T-cell (primary cell): ENCODE measurements at places on chromosomes 11 and 22. TPM values are rescaled to one million over a fixed set of nuclear protein-coding genes. Genes with fewer than 3 reads are reported as not detected.

Gene C11orf91
- total RNA-seq = not detected

Gene SMIM35
- total RNA-seq = 1.0 TPM

Gene FERMT3
- 130 TPM for total RNA-seq

Gene C11orf16
- total RNA-seq = not detected

Gene BRSK2
- total RNA-seq = 1.5 TPM

Gene SCN2B
- total RNA-seq = not detected

Gene FXYD2
- 11.2 TPM for total RNA-seq

Gene OR8G1
- total RNA-seq = not detected

Gene CCDC87
- 0.10 TPM for total RNA-seq

Gene USP2
- 0.20 TPM for total RNA-seq

Gene NLRX1
- 12.8 TPM for total RNA-seq

- H3K27me3 ChIP-seq = no peaks in the 10 kb centered on the region
- DNase-seq = no peak
- H3K36me3 ChIP-seq = no peaks in the 10 kb centered on the region
Observed at GRCh38 chr11:93857413-93858120, 7.1 kb upstream of the VSTM5 start.

DNA sequence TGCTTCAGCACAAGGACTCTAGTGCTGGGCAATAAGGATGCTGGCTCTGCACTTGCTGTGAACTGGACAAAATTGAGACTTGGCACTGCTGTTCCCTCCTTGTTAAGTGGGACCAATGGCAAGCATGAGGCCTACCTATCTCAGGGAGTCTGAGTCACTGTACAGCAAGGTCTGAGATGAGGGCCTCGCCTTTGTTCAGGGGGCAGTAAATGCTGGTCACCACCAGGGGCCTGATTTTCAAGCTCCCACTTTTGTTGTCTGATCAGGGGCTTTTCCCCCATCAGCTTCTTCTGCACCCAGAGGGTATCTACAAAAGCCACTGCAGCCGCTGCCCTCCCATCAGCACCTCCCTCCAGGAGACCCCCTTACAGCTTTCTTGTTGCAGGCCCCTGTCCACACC, 22.8 kb downstream of the DHCR7 start:
- no peak overlapping the region for H3K27ac ChIP-seq
- no peak overlapping the region for H3K4me3 ChIP-seq
- no peaks in the 10 kb centered on the region for H3K4me1 ChIP-seq
- H3K27me3 ChIP-seq = peaks cover 8% of the 10 kb centered on the region

GRCh38 chr22:48574776-48575617, 1252.7 kb downstream of the BRD1 start:
- H3K27ac ChIP-seq = no peak overlapping the region
- H3K27me3 ChIP-seq = peaks cover 36% of the 10 kb centered on the region
- H3K36me3 ChIP-seq = no peaks in the 10 kb centered on the region
- H3K4me1 ChIP-seq = no peaks in the 10 kb centered on the region
- no peak overlapping the region for H3K4me3 ChIP-seq

DNA sequence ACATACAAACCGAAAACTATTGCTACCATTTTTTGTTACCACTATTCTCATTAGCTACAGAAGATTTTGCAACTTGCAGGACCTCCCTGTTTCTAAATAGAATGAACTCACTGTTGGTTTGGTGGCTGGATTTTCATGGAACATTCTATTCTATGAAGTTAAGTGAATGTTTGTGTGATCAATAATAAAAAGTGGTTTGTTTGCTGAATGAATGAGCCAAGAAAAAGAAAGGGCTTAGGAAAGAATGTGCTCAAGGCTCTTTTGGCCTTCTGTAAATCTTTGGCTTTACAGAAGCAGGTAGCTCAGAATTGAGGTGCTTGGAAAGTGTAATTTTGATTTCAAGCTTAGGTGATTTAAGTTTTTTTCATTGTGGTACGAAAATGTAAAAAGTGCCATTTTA, 5.9 kb upstream of the SCGB1D2 start:
- H3K4me3 ChIP-seq = no peak overlapping the region
- H3K27me3 ChIP-seq = peaks cover 13% of the 10 kb centered on the region
- no peak for DNase-seq
- H3K4me1 ChIP-seq = no peaks in the 10 kb centered on the region

DNA sequence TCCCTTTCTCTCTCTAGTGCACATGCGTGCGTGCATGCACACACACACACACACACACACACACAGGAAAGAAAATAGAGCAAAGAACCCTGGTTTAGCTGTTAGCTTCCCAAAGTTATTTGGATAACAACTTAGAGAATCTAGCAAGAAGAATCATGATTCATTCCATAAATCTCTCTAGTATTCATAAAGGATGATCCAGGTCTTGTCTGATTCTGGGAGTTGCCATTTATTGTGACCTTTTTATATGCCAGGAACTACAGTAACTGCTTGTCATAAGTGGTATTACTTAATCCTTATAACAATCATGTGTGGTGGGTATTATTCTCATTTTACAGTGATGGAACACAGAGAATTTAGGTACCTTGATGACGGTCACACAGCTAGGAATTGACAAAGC, 141.5 kb upstream of the MTMR2 start:
- H3K27me3 ChIP-seq = no peaks in the 10 kb centered on the region
- DNase-seq = no peak
- H3K4me1 ChIP-seq = peaks cover 9% of the 10 kb centered on the region
- no peak overlapping the region for H3K4me3 ChIP-seq

- no peaks in the 10 kb centered on the region for H3K4me1 ChIP-seq
- H3K27ac ChIP-seq = no peak overlapping the region
- peaks cover 8% of the 10 kb centered on the region for H3K36me3 ChIP-seq
- no peak overlapping the region for H3K4me3 ChIP-seq
- no peak for DNase-seq
Observed at GRCh38 chr22:47067321-47067890, 305.0 kb downstream of the TBC1D22A start.

DNA sequence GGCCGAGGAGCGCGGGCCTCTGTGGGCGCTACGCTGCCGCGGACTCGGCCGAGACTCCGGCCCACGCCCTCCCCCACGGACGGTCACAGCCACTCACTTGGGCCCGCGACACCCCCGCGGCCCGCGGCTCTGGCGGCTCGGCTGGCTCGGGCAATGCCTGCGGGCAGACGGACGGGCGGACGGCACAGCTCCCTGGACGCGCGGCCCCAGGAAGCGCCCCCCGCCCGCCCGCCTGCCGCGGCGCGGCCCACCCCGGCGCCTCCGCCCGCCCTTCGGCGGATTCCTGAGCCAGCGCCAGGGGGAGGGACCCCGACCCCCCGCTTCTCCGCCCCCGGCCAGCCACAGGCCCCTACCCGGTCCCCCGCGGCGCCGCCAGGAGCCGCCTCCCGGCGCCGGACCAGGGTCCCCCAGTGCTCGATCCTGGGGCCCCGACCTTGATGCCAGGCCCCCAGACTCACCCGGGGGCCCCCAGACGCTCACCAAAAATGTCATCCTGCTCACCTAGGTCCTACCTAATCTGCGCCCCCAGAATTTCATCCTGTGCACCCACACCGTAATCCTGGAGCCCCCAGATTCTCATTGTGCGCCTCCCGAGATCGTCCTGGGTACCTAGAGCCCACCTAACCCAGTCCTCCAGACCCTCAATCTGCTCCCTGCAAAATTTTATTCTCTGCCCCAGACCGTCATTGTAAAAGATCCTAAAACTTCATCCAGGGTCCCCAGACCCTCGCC, at the start of gene EFEMP2:
TSS of gene EFEMP2 (minus strand) at position 215 of the 732 bp plus-strand sequence. CDS start 446 bp downstream, outside the sequence.
- peak within 1 kb of the TSS; percentile 92 for H3K27ac ChIP-seq
- no peaks in the 10 kb centered on the region for H3K36me3 ChIP-seq
- H3K27me3 ChIP-seq = no peaks in the 10 kb centered on the region
- no peak for DNase-seq

DNA sequence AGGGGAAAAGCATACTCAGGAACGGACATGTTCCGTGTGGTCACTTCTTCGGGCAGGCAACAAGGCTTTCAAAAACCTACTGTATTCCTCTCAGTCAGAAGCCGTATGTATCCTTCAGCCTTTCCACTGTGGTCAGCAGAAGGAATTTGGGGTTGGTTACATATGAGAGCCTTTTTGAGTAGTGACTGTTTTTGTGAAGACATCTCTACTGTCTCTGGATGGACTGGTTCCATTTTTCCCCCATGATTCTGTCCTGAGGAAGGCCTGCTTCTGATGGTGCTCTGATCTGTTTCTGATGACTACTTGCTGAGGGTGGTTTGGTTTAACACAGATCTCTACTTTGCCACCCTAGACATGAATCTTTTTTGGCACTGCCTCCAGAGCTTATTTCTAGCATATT, 63.7 kb upstream of the HORMAD2 start:
- no peak overlapping the region for H3K4me3 ChIP-seq
- no peaks in the 10 kb centered on the region for H3K4me1 ChIP-seq
- no peak for DNase-seq
- H3K27me3 ChIP-seq = no peaks in the 10 kb centered on the region
- peaks cover 28% of the 10 kb centered on the region for H3K36me3 ChIP-seq

DNA sequence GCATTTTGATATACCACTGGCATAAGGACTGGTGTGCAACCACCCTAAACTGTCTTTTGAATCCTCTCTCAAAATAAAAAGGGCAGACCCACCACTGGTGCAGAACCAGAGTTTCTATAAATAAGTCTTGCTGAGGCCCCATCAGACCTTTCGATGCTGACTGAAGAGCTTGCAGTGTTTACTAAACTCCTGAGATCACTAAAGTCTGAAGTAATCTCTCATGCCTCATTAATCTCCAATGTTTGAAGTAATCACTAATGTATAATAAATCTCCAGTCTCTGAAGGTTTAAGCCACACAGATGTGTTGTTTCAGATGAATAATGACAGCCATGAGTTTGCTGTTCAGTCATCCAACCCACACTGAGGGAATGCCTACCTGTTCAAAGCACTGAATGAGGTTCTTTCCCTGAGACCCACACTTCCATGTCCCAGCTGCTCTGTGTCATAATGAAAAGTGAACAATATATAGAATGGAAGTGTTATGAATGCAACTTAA, 50.6 kb upstream of the DEUP1 start:
- no peak for DNase-seq
- no peak overlapping the region for H3K4me3 ChIP-seq
- H3K36me3 ChIP-seq = no peaks in the 10 kb centered on the region
- H3K4me1 ChIP-seq = no peaks in the 10 kb centered on the region

DNA sequence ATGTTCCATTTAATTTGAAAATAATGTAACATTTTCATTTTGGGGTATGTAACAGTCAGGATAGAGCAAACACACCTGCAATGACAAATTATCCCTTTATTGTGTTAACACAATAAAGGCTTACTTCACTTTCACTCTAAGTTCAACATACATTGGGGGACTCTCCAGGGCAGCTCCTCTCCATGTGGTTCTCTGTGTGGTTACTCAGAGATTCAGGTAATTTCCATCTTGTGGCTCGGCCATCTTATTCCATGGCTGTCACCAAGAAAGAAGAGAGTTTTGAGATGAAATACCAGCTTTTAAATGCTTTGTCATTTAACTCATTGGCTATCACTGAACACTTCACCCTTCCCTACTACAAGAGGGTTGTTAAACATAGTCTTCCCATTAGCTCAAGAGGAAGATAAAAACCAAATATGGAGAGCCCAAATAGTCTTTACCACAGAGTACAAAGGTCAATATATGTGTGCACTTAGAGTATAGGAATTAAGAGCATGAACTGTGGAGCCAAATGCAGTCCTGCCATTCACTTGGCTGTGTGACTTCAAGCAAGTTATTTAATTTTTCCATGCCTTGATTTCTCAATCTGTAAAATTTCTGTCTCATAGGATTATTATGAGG, 10.6 kb upstream of the TPH1 start:
- no peaks in the 10 kb centered on the region for H3K27me3 ChIP-seq
- H3K36me3 ChIP-seq = no peaks in the 10 kb centered on the region
- no peak for DNase-seq
- no peaks in the 10 kb centered on the region for H3K4me1 ChIP-seq
- H3K4me3 ChIP-seq = no peak overlapping the region

DNA sequence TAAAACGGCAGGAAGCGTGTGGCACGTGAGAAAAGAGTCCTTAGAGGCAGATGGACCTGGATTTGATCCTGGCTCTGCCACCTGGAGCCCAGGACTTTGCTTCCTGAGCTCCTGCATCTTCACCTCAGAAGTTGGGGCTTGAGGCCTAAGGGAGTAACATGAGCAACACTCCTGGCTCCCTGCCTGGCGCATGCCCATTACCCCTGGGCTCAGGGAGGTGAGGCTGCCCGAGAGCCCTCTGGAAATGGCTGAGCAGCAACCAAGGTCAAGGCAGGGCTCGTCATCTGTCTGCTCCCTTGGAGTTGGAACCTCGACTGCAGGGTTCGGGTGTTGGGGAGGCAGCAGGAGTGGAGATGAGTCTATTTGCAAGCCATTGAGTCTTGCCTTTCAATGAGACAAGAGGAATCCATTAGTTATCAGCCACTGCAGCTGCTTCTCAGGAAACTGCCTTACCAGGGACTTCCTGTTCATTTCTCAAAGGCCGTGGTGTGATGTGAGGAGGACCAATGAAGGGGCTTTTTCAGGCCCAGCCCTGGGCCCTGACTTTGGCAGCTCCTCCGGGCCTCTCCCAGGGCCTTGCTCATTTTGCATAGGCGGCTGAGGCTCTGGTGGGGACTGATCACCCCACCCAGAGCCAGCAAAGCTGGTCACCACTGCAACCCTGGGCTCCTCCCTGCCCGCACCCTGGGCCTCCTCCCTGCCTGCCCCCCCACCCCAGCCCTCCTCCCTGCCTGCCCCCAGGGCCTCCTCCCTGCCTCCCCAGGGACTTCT, 6.4 kb downstream of the FADS2 start:
- peaks cover 26% of the 10 kb centered on the region for H3K4me1 ChIP-seq
- peak overlapping the region; percentile 45 for H3K27ac ChIP-seq
- H3K36me3 ChIP-seq = no peaks in the 10 kb centered on the region

GRCh38 chr11:43459246-43459645, 100.5 kb downstream of the TTC17 start:
- H3K36me3 ChIP-seq = peaks cover 11% of the 10 kb centered on the region
- DNase-seq = no peak
- H3K4me1 ChIP-seq = no peaks in the 10 kb centered on the region
- no peaks in the 10 kb centered on the region for H3K27me3 ChIP-seq
- no peak overlapping the region for H3K27ac ChIP-seq

- no peak for DNase-seq
- H3K27ac ChIP-seq = no peak overlapping the region
- H3K36me3 ChIP-seq = peaks cover 36% of the 10 kb centered on the region
- no peaks in the 10 kb centered on the region for H3K27me3 ChIP-seq
Observed at GRCh38 chr22:21790359-21790758, 54.8 kb upstream of the YPEL1 start.

GRCh38 chr11:35548925-35549561, 23.6 kb upstream of the PAMR1 start:
- H3K4me3 ChIP-seq = no peak overlapping the region
- peaks cover 6% of the 10 kb centered on the region for H3K27me3 ChIP-seq

GRCh38 chr22:46824344-46824909, 62.0 kb downstream of the TBC1D22A start:
- DNase-seq = no peak
- peaks cover 3% of the 10 kb centered on the region for H3K4me1 ChIP-seq
- no peak overlapping the region for H3K4me3 ChIP-seq
- no peaks in the 10 kb centered on the region for H3K27me3 ChIP-seq
